ENCODE measurements at places on chromosomes 5 and 9. TPM values are rescaled to one million over a fixed set of nuclear protein-coding genes. Genes with fewer than 3 reads are reported as not detected.

The KCNN2 gene
- 2.0 TPM for total RNA-seq

The TPM2 gene
- 229 TPM for total RNA-seq

The ADAMTS13 gene
- 2.8 TPM for total RNA-seq

The GPR151 gene
- total RNA-seq, result not detected

The IDNK gene
- 5.7 TPM for total RNA-seq

The DMGDH gene
- 1.7 TPM for total RNA-seq

The PCDHA11 gene
- 0.74 TPM for total RNA-seq

All from lung (tissue), 17 donors.